ENCODE measurements at places on chromosomes 12 and 14.

GRCh38 chr12:96445691-96446583 is 43.4 kb upstream of the CFAP54 start:
- H3K36me3 ChIP-seq, result no peaks in the 10 kb centered on the region
- no peaks in the 10 kb centered on the region for H3K27me3 ChIP-seq

GRCh38 chr14:54486685-54487084 is 2.1 kb downstream of the GMFB start:
- H3K27me3 ChIP-seq, result no peaks in the 10 kb centered on the region
- H3K36me3 ChIP-seq, result peaks cover 12% of the 10 kb centered on the region
- peaks cover 24% of the 10 kb centered on the region for H3K4me1 ChIP-seq
- no peak for DNase-seq

DNA sequence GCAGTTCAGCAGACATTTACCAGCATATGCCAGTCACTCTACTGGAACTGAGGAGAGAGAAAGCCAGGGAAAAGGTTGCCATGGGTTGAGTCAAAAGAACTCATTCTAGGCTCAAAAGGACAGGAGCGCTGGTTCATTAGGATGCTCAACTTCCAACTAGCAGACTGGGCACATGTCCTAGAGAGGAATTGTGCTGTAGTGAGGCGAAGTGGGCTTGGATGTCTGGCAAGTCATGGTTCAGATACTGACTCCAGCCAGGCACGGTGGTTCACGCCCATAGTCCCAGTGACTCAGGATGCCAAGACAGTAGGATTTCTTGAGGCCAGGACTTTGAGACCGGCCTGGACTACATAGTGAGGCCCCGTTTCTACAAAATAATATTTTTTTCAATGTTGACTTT is 281.5 kb downstream of the CACNA1C start:
- no peaks in the 10 kb centered on the region for H3K36me3 ChIP-seq
- no peaks in the 10 kb centered on the region for H3K27me3 ChIP-seq
- peaks cover 7% of the 10 kb centered on the region for H3K4me1 ChIP-seq
- H3K4me3 ChIP-seq, result no peak overlapping the region
- H3K27ac ChIP-seq, result no peak overlapping the region
- no peak for DNase-seq

- no peak overlapping the region for H3K4me3 ChIP-seq
- H3K36me3 ChIP-seq, result no peaks in the 10 kb centered on the region
- H3K27me3 ChIP-seq, result no peaks in the 10 kb centered on the region
These were observed 6.7 kb downstream of the TAS2R43 start for GRCh38 chr12:11085419-11085818.

DNA sequence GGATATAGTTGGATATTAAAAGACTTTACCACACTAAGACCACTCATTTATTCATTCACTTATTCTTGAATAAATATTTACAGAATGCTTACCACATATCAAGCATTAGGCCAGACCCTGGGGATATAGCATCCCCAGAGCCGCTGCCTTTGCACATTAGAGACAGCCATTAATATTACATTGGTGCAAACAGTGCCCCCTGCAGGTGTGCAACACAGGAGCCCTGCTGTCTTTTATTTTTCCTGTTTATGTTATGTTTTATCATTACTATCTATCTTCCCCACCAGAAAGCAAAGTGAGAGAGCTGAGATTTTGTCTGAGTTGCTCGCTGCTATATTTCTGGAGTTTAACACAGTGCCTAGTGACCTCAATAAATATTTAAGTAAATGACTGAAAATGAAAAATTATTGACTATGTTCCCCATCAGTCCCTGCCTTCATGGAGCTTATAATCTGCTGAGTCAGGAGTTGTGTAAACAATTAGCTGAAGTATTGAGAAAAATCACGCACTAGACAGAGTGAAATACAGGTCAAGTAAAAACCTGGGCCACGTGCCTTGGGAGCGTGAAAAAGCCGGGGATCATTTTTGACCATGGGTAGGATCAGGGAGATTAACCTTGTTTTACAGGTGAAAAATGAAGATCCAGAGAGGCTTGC is 301.6 kb downstream of the PCNX1 start:
- H3K27ac ChIP-seq, result no peak overlapping the region
- DNase-seq, result no peak
- H3K36me3 ChIP-seq, result no peaks in the 10 kb centered on the region
- H3K4me3 ChIP-seq, result no peak overlapping the region
- H3K4me1 ChIP-seq, result no peaks in the 10 kb centered on the region

DNA sequence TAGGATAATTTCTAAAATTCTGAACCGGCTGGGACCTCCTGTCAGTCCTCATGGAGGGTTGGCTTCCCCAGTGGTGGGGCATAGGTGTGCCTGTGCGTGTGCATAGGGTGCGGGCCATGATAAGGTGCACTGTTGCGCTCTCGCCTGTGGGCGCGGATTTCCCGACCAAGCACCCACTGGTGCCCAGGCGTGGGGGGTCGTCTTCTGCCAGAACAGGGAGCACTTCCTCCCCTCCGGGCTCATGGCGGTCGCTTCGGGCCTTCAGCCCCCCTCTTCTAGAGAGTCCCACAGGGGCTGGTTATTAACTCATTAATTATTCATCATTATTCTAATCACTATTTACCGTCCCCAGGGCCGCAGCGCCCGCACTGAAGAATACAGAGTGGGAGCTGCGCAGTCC is 2.8 kb downstream of the C1QL4 start:
- H3K4me1 ChIP-seq, result peaks cover 26% of the 10 kb centered on the region
- H3K36me3 ChIP-seq, result no peaks in the 10 kb centered on the region
- H3K4me3 ChIP-seq, result no peak overlapping the region
- DNase-seq, result no peak
- H3K27me3 ChIP-seq, result peaks cover 39% of the 10 kb centered on the region

- no peaks in the 10 kb centered on the region for H3K27me3 ChIP-seq
- DNase-seq, result no peak
- no peaks in the 10 kb centered on the region for H3K36me3 ChIP-seq
- no peak overlapping the region for H3K27ac ChIP-seq
These were observed 100.7 kb downstream of the LRRK2 start for GRCh38 chr12:40325349-40325960.

GRCh38 chr12:50271724-50272247 is 11.5 kb downstream of the LIMA1 start:
- H3K36me3 ChIP-seq, result no peaks in the 10 kb centered on the region
- H3K4me3 ChIP-seq, result no peak overlapping the region
- no peaks in the 10 kb centered on the region for H3K27me3 ChIP-seq
- H3K4me1 ChIP-seq, result no peaks in the 10 kb centered on the region

GRCh38 chr12:130788515-130788914 is 50.5 kb downstream of the STX2 start:
- no peaks in the 10 kb centered on the region for H3K27me3 ChIP-seq
- H3K4me3 ChIP-seq, result no peak overlapping the region
- H3K27ac ChIP-seq, result no peak overlapping the region
- H3K4me1 ChIP-seq, result no peaks in the 10 kb centered on the region

- H3K27me3 ChIP-seq, result no peaks in the 10 kb centered on the region
- no peak overlapping the region for H3K27ac ChIP-seq
- no peaks in the 10 kb centered on the region for H3K4me1 ChIP-seq
- no peak for DNase-seq
These were observed 37.6 kb upstream of the PRB4 start for GRCh38 chr12:11347810-11348209.

DNA sequence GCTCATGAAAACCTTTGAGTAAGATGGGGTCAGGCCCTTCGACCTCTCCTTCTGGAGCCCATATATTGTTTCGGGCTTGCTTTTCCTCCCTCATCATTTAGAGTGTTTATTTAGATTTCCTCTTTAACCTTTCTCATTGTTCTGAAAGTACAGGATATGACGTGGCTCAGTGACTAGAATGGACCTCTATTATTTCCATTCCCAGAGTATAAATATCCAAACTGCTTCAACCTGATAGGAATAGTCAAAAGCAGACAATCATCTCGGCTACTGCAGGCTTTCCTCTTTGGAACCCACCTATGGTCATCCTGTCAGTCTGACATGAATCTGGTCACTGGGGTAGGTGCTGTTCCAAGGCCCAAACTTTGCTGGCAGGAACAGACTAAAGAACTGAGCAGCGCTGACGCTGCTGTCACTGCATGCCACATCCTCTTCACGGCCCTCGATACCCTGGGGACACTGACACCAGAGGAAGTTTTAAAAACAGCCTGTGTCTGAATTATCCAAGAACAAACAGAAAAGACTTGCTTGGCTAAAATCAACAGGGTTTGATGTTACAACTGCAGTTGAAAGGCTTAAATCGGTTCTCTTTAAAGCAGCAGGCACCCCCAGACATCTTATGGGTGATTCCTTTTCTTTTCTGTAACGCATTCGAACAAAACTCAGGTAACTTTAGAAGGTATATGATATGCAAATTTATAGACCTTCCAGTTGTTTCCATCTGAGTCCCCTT is 5.0 kb upstream of the DDX47 start:
- H3K4me3 ChIP-seq, result no peak overlapping the region
- peak overlapping the region; percentile 92 for H3K27ac ChIP-seq
- no peaks in the 10 kb centered on the region for H3K36me3 ChIP-seq
- no peaks in the 10 kb centered on the region for H3K27me3 ChIP-seq
- H3K4me1 ChIP-seq, result peaks cover 29% of the 10 kb centered on the region

- DNase-seq, result peak; percentile 31
- no peaks in the 10 kb centered on the region for H3K36me3 ChIP-seq
- peaks cover 28% of the 10 kb centered on the region for H3K4me1 ChIP-seq
- no peaks in the 10 kb centered on the region for H3K27me3 ChIP-seq
These were observed 11.7 kb upstream of the FBXL14 start for GRCh38 chr12:1606021-1606622.

- H3K27me3 ChIP-seq, result no peaks in the 10 kb centered on the region
- no peak overlapping the region for H3K27ac ChIP-seq
- no peak overlapping the region for H3K4me3 ChIP-seq
- H3K36me3 ChIP-seq, result no peaks in the 10 kb centered on the region
These were observed 184.7 kb downstream of the AACS start for GRCh38 chr12:125249932-125250331.

DNA sequence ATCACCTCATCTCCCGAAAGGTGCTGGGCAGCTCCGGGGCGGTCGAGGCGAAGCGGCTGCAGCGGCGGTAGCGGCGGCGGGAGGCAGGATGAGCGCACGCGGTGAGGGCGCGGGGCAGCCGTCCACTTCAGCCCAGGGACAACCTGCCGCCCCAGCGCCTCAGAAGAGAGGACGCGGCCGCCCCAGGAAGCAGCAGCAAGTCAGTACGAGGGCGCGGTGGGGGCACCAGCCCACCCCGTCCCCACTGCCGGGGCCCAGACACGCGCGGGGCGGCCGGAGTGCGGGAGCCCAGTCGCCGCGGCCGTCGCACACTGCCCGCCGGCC is 862 bp downstream of the HMGA2 start:
- H3K4me3 ChIP-seq, result peak overlapping the region; percentile 13
- H3K4me1 ChIP-seq, result peaks cover 35% of the 10 kb centered on the region
- no peaks in the 10 kb centered on the region for H3K36me3 ChIP-seq

DNA sequence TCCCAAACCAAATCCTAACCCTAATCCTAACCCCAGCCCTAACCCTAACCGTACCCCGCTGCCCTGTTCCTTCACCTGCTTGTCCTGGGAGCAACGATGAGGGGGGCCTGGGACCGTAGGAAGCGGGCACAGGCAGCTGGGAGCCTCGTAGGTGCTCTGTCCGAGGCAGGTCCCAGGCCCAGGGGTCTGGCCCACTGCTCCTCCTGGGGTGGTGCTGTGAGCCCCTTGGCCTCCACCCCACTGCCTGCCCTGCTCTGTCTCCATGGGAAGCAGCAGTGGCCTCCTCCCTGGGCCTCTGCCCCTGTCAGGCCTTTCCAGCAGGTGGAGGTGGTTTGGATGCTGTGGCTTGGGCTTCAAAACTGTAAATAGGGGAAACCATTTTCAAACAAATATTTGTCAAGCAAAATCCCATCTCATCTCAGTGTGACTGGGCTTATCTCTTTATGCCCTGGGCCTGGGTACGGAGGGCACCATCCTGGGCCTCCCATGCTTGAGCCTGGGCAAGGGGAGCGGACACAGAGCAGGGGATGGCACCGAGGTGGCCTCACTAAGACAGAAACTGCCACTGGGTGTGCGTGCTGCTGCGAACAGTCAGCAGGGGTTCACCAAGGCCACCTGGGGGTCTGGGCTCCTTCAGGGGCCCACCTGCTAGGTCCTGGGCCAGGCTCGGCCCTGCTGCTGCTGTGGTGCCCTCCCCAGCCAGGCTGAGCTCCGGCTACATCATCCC is 3.7 kb upstream of the BEGAIN start:
- H3K4me3 ChIP-seq, result no peak overlapping the region
- no peak for DNase-seq
- H3K27ac ChIP-seq, result no peak overlapping the region

- no peak for DNase-seq
- H3K36me3 ChIP-seq, result no peaks in the 10 kb centered on the region
- H3K27me3 ChIP-seq, result no peaks in the 10 kb centered on the region
- no peaks in the 10 kb centered on the region for H3K4me1 ChIP-seq
These were observed 802 bp upstream of the TMPRSS12 start for GRCh38 chr12:50841716-50842531.

- H3K27ac ChIP-seq, result no peak overlapping the region
- H3K27me3 ChIP-seq, result no peaks in the 10 kb centered on the region
- H3K4me3 ChIP-seq, result no peak overlapping the region
- no peaks in the 10 kb centered on the region for H3K4me1 ChIP-seq
- peaks cover 25% of the 10 kb centered on the region for H3K36me3 ChIP-seq
These were observed 77.1 kb downstream of the PLXNC1 start for GRCh38 chr12:94225506-94225905.

GRCh38 chr12:128286970-128287369 is 20.0 kb downstream of the TMEM132C start:
- H3K36me3 ChIP-seq, result no peaks in the 10 kb centered on the region
- no peak overlapping the region for H3K4me3 ChIP-seq
- no peaks in the 10 kb centered on the region for H3K4me1 ChIP-seq
- no peaks in the 10 kb centered on the region for H3K27me3 ChIP-seq
- no peak overlapping the region for H3K27ac ChIP-seq

GRCh38 chr12:12548713-12549112 is 13.9 kb downstream of the DUSP16 start:
- DNase-seq, result no peak
- no peaks in the 10 kb centered on the region for H3K27me3 ChIP-seq
- H3K27ac ChIP-seq, result no peak overlapping the region
- H3K4me3 ChIP-seq, result no peak overlapping the region
- no peaks in the 10 kb centered on the region for H3K4me1 ChIP-seq
- no peaks in the 10 kb centered on the region for H3K36me3 ChIP-seq

DNA sequence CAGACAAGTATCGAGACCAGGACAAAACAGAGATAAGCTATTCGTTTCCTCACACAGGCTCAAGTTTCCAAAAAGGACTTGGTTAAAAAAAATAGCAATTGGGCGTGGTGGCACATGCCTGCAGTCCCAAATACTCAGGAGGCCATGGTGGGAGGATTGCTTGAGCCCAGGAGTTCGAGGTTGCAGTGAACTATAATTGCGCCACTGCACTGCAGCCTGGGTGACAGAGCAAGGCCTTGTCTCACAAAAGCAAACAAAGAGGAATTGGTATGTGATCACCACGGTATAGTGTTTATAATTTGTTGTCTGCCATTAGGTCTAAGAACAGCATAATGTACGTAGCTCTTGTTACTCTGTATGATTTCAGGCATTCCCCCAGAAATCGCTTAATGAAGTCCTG is 175.3 kb downstream of the DERA start:
- H3K4me1 ChIP-seq, result no peaks in the 10 kb centered on the region
- no peak overlapping the region for H3K4me3 ChIP-seq
- DNase-seq, result no peak
- H3K27ac ChIP-seq, result no peak overlapping the region
- H3K36me3 ChIP-seq, result no peaks in the 10 kb centered on the region
- no peaks in the 10 kb centered on the region for H3K27me3 ChIP-seq

- peaks cover 28% of the 10 kb centered on the region for H3K4me1 ChIP-seq
- DNase-seq, result no peak
- no peaks in the 10 kb centered on the region for H3K27me3 ChIP-seq
- peak overlapping the region; percentile 91 for H3K4me3 ChIP-seq
- H3K36me3 ChIP-seq, result peaks cover 54% of the 10 kb centered on the region
These were observed 597 bp downstream of the RNF31 start for GRCh38 chr14:24147761-24148428.

Measured in natural killer cell (primary cell).